ENCODE measurements at places on chromosomes 16 and 17. TPM values are rescaled to one million over a fixed set of nuclear protein-coding genes. Genes with fewer than 3 reads are reported as not detected.

Gene CDRT4
- total RNA-seq = 19.6 TPM

Gene FOXC2
- total RNA-seq = 16.8 TPM

Gene CMTM1
- total RNA-seq = 2.1 TPM

Gene EFCAB13
- 1.1 TPM for total RNA-seq

Gene NOG
- total RNA-seq = 1.7 TPM

Gene ELMO3
- total RNA-seq = 12.0 TPM

Gene JUP
- 112 TPM for total RNA-seq

Gene OTOA
- total RNA-seq = 0.17 TPM

Gene RHBDL3
- not detected for total RNA-seq

Gene CTRB1
- not detected for total RNA-seq

Gene MYOCD
- total RNA-seq = not detected

Data from MCF 10A (cell line).